ENCODE measurements at places on chromosomes 3 and 15. TPM values are rescaled to one million over a fixed set of nuclear protein-coding genes. Genes with fewer than 3 reads are reported as not detected.

The LNP1 gene
- total RNA-seq, result 2.6 TPM

The SCAP gene
- total RNA-seq, result 87.2 TPM

The ZMAT3 gene
- 11.8 TPM for total RNA-seq

The P4HTM gene
- 33.9 TPM for total RNA-seq

The SCAMP5 gene
- total RNA-seq, result 1.3 TPM

The TTC23 gene
- total RNA-seq, result 4.7 TPM

The CKMT1A gene
- 0.66 TPM for total RNA-seq

The CCR2 gene
- total RNA-seq, result 6.8 TPM

The SLC15A2 gene
- 0.95 TPM for total RNA-seq

The TIGIT gene
- total RNA-seq, result 4.7 TPM

The ZNF662 gene
- total RNA-seq, result 0.12 TPM

The C3orf80 gene
- total RNA-seq, result 0.07 TPM

The LHFPL4 gene
- total RNA-seq, result not detected

The XCR1 gene
- 0.05 TPM for total RNA-seq

The UPK1B gene
- not detected for total RNA-seq

The DUOXA2 gene
- not detected for total RNA-seq

The ZNF860 gene
- total RNA-seq, result 0.19 TPM

The GOLGA8K gene
- total RNA-seq, result 0.62 TPM

The GRK7 gene
- not detected for total RNA-seq

The STRC gene
- 0.05 TPM for total RNA-seq

The TMEM41A gene
- total RNA-seq, result 25.4 TPM

The PGBD4 gene
- total RNA-seq, result 3.7 TPM

The ANKRD34C gene
- total RNA-seq, result not detected

Measured in activated CD4-positive, alpha-beta T cell treated with anti-CD3 and anti-CD28 coated beads, Interleukin-2, amount 10 ng/mL, durations not matched to agents 24 days and 14 days (primary cell).